ENCODE measurements at places on chromosomes 3 and 15.

- DNase-seq = no peak
These were observed 2.3 kb downstream of the FEZF2 start for GRCh38 chr3:62370858-62371719.

DNA sequence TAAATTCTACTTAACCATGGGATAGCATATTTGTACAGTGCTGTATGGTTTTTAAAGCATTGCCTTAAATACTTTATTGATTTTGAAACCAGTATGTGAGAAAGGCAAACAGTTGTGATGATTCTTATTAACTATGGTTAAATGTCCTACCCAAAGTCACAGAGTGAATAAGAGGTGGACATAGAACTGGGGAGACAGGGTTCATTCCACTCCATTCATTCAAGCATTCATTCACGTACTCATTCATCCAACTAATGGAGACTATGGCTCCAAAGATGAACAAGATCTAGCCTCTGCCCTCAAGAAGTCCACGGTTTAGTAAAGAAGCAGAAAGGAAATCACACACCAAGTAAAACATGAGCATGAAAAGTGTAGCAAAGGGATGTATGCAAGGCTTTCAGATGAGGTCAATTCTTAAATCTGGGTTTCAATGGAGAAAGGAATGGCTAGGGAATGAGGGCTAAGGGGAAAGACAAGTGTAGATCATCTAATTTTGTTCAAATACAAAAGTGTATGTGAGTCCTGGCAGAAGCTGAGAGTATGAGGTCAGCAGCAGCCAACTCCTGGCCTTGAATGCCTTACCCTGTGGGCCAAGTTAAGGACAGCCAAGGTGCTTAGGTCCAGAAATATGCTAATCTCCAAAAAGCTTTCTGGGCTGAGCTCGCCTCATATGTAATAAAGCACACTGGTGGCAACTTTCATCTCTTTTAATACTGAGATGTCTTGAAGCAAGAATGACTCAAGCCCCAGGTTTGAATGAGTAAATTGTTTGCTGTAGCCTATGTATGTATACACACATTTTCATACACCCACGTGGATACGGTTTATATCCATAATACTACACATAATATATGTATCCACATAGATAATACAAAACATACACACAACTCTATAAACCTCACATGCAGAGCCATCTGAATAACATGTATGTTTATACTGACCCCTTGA, 4.3 kb downstream of the TNIK start:
- DNase-seq = no peak

DNA sequence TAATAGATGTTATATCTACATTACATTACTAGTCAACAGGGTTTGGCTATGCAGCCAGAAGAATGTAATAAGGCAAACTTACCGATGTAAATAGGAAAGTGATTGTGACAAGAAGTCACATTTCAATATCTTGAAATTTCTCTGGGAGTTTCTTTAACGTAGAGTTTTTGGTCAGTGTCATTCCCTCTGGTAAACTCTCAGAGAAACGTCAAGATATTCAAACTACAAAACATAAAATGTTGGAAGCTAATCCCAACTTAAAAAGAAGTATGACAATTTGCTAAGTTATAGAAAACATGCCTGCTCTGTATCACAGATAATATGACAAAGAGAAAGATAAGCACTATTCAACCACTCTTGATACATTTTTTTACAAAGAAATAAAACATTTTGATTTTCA, 111.2 kb upstream of the PRICKLE2 start:
- no peak for DNase-seq

- DNase-seq = no peak
These were observed 494.3 kb downstream of the PDCD6IP start for GRCh38 chr3:34292605-34293300.

- DNase-seq = no peak
These were observed 9.3 kb upstream of the PLXND1 start for GRCh38 chr3:129615751-129616281.

DNA sequence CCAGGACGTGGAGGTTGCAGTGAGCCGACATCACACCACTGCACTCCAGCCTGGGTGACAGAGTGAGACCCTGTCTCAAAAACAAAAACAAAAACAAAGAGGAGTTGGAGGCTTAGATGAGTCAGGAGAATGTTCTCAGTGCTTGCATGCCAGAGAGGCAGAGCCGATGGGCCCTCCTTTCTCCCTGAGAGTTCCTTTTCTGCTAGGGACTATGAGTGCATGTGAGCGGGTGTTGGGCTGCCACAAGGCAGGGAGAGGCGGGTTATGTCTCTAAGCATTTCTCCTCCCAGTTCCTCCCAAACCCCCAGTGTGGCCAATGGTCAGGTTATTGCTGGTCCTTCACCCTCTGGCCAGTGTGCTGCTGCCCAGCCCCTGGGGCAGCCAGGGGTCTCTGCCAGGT, 45.1 kb downstream of the RTP1 start:
- no peak for DNase-seq

DNA sequence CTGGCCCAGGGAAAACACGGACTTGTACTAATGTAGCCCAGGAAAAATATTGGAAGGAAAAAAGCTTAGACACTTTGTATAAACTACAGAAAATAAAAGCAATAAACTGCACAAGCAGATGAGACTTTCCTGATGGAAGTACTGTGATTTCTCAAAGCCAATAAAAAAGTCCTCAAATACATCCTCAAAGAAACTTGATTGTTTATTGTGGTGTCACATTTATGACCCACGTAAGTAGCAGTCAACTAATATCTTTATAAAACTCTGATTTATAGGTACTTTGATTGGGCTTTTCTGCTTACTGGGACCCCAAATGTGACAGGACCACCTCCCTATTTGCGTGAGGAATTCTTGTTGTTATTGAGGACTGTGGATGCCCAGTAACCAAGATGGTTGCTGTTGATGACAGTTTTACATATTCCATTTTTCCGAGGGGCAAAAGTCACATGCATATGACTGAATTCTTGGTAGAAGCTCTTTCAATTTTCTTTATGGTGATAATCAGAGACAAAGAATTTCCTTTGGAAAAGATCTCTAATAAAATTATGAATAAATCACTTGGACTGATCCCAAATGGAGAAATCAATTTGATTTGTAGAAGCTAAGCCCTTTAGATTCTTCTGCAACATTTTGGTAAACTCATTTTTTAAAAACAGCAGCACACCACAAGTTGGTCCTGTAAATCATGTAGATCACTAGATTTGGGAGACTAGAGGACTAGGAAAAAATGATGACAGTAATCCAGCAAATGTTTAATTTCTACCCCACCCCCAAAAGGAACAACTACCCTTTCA, 159.0 kb upstream of the TSC22D2 start:
- DNase-seq = no peak

- no peak for DNase-seq
These were observed 76.1 kb downstream of the ISG20 start for GRCh38 chr15:88714782-88715372.

DNA sequence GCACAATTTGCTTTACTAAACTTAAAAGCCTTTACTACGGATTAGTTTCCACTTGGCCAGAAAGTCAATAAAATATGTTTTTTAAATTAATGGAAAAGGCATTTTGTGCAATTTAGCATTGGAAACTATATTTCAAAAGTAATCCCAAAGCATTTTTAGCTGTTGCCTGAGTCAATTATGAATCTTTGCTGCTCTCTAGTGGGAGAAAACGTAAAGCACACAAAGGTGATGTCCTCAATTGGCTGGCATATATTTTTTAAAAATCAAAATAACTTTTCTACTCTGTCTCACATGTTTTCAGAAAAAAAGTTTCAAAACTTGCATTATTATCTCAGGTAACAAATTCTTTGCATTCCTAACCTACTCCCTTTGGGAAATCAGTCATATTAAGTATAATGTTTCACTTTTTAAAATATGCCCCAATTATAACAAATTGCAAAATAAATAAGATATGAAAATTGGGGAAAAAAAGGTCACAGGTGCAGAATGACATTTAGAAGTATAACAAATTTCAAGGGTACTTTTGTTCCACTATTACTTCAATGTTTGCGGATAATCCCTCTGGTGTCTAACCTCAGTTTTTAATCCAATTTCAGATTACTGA, 47.2 kb upstream of the TEX55 start:
- DNase-seq = peak; percentile 72

DNA sequence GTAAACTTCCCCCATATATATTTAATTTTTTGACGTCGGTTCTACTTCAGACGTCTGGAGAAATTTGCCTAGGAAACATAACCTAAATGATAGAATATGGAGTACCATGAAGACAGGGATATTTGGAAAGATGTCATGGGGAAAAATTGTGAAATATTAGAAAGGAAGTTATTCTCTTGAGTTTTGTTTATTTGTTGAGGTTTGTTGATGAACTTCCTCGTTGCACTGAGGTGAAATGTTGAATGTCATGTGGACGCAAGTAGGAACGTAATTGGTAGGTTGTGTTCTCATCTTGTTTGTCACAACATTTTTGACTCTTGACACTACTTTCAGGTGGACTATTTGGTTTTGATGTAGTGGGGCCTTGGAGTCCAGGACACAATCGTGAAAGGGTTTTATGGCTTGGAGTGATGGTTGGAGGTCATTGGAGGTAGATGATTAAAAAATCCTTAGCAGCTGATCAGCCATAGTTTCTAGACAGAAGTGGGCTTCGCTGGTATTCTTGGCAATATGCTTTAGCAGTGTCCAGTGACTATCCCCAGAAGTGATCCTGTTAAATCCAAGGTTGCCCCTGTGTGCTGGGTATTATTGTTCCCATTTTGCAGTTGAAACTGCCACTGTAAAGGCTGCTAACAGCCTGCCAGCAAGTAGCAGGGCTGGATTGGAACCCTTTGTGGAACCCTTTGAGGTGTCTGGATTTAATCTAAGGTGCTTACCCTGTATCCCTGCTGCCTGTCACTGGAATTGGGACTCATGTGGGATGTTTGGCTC, 1.5 kb downstream of the ABHD5 start:
- DNase-seq = no peak

- no peak for DNase-seq
These were observed 5.8 kb upstream of the PLOD2 start for GRCh38 chr3:146166826-146167225.

DNA sequence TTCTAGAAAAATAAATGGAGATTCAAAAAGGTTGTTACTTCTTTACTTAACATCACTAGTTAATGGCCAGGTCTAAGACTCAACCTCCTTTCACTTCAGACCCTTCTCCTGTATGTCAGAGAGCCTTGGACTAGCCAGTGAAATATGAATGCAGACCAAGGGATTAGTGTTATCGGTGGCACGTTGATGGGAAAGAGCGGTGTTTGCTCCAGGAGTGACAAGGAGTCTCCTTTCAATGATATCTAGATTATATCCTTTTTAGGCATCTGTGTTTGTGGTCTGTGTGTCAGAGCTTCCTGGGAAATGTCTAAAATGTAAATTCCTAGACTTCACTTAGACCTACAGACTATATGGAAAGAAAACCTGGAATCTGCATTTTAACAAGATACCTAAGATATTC, 658.0 kb upstream of the KCNMB2 start:
- DNase-seq = no peak

DNA sequence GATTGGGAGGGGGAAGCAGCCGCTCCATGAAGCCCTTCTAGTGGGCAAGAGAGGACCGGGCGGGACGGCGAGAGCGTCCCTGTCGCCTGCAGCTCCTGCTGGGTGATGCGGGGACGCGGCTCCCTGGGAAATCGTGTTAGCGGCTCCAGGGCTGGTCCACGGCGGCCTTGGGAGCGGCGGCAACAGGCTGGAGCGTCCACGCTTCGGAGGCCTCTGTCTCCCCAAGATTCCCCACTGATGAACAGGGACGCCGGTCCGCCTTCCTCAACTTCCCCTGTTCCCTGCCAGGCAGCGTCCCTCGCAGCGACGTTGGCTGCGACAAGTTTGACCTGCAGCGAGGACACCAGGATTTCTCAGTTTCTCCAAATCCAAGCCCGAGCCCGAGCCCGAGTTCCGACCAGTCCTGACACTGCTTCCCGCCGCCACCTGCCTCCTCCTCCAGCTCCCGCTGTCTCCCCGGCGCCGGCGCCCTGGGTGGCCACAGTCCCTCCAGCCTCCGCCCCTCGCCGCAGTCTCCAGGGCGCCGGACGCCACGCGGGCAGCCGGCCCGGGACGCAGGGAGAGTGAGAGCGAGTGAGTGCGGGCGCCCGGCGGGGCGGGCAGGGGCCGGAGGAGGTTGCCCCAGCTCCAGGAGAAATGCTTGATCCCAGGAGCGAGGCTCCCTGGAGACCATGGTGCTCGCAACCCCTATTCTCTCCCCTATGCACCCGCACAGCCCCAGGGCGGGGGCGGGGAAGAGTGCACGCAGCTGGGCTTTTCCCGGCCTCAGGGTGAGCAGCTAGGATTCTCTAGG, 78.1 kb upstream of the RNF7 start:
- DNase-seq = peak; percentile 58

GRCh38 chr3:1093217-1093616, 393 bp downstream of the CNTN6 start:
- DNase-seq = no peak

DNA sequence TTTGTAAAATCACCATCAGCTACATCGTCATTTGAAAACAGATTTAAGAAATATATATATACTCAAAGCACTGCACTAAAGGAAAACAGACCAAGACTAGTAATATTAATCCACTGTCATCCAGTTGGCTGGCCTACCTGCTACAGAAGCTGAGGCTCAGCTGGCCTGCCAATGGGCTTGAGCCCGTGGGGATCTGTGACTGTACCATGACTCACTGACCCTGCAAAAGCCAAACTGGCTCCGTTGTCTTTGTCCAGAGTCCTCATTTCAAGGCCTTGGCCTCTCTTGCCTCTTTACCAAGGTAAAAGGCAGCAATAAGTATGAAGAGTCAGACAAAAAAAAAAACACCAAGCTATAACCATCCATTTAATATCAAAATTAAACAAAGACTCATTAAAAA, 463.5 kb upstream of the RASGRP1 start:
- no peak for DNase-seq

DNA sequence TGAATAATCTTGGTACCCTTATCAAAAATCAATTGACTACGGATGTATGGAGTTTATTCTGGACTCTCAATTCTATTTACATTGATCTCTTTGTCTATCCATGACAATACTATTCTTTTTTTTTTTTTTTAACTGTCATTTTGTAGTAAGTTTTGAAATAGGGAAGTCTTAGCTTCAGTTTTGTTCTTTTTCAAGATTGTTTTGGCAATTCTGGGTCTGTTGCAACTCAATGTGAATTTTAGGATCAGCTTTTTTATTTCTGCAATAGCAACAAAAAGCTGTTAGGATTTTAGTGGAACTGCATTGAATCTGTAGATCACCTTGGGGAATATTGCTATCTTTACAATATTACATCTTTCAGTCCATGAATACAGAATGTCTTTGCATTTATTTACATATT, 21.4 kb downstream of the BTLA start:
- no peak for DNase-seq

GRCh38 chr3:64457811-64458210, 230.0 kb downstream of the ADAMTS9 start:
- DNase-seq = no peak

GRCh38 chr15:94070356-94071295, 160.7 kb upstream of the MCTP2 start:
- DNase-seq = peak; percentile 89

GRCh38 chr3:134933997-134934396, 138.9 kb downstream of the EPHB1 start:
- no peak for DNase-seq

- DNase-seq = no peak
These were observed 155.4 kb downstream of the DIPK2A start for GRCh38 chr3:144127014-144127413.

All from tongue (tissue), 3 donors.